ENCODE measurements at places on chromosomes 6 and 20.

- no peak for DNase-seq
Measured at GRCh38 chr6:112027942-112028674, 25.8 kb upstream of the CCN6 start.

- peak; percentile 27 for DNase-seq
Measured at GRCh38 chr6:81766482-81767069, 14.1 kb upstream of the TENT5A start.

- no peak for DNase-seq
Measured at GRCh38 chr6:133207754-133208153, 33.4 kb upstream of the EYA4 start.

GRCh38 chr6:140731741-140732140, 1357.3 kb upstream of the CITED2 start:
- no peak for DNase-seq

- no peak for DNase-seq
Measured at GRCh38 chr6:106961801-106962200, 12.7 kb downstream of the CD24 start.

DNA sequence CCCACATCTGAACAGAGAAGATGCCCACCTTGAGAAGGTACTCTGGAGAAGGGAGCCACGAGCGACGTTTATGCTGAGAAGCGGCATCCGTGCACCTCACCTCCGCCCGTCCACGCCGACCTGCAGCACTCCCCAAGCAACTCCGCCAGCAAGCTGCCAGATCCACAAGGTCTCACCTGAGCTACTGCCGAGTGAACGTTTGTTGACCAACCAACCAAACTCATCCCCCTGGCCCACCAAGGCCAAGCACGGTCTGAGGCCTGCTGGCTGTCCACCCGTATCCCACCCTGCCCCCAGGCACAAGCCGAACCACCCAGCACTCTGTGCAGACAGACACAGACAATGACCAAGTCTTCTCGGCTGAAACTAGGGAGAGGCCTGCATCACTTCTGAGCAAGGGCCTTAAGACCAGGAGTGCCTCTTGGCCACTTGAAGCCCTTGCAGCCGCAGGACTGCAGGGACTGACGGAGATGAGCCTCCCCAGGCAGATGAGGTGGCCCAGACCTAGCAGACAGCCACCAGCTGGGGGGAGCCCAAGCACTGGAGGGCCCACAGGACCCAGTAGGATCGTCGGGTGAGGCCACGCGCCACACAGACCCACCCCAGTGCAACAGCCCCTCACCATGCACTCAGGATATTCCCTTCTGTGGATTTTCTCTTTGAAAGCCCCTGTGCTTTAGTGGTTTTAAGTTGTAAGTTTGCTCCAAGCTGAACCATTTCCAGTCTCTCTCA, 12.1 kb downstream of the TAF4 start:
- DNase-seq: no peak

GRCh38 chr6:145336119-145336518, 399.2 kb downstream of the EPM2A start:
- no peak for DNase-seq

DNA sequence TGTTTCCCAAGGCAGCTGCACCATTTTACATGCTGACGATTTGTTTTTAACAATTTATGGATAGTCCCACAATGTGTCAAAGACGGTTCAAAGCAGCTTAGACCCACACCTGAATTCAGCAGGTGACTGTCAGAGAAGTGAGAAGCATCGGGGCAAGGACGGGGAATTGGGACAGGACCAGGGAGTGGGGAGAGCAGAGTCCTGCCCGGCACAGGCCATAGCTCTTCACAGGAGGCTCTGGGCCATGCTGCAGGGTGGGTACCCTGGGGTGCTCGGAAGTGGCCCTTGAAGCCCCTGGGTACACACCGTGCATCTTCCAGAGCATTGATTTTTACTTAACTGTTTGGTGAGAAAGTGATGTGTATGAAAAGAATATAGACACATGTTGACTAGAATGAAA, 33.2 kb upstream of the PHACTR3 start:
- DNase-seq: no peak

DNA sequence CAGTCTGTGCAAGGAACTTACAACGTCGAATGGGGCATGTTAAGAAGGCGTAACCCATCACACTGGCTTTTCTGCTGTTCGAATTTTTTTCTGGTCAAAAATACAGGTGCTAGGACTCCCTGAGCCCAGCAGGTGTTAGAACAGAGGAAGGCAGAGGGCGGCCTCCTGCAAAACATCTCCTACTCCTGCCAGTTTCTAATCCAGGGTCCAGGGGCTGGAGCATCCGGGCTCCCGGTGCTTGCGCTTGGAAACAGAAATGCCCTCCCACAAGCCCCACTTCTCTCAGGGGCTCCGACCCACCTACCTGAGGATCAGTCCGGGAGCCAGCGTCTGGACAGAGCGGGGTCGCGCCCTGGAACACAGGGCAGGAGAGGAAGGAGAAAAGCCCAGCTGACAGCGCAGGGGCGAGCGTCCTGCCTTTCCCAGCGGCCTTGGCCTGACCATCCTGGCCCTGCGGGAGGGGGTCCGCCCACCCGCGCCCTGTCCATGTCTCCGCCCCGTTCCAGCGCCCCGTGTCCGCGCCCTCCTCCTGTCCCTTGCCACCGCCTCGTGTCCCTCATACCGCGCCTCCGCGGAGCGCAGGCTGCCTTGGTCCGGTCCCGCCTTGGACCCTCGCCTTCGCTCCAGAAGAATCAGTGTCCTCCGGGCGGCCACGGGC, 14.8 kb upstream of the LPA start:
- DNase-seq: no peak

DNA sequence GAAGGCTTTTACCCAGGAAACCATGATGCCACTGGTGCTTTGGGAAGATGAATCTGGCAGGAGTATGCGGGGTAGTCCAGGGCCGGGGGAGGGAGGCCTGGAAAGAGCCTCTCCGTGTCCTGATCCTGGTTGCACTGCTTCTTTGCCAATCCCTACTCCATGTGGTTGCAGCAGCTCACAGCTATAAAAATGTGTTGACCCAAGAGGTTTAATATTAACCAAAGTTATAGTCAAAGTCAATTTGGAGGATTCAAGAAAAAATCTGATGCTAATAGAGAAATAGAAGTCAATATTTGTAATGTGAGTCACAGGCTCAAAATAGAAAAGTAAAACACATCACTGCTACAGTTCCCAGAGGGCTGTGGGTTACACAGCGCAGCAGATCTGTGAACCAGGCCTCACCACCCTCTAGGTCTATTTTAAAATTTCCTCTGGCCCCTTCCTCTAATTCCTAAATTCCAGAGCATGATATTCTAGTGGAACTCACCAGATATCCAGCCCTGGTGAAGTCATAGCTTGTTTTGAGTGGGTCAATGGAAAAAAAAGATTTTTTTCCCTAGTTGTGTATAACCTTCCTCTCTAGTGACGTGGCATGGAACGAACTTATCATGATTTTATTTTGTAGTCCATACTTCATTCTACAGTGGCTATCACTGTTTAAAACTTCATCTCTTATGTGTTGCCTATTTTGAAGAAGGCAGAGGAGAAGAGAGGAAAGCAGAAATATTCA, 63.2 kb upstream of the BMP2 start:
- no peak for DNase-seq

- no peak for DNase-seq
Measured at GRCh38 chr6:168404560-168404959, 36.4 kb upstream of the SMOC2 start.

GRCh38 chr20:3606021-3606420, 57.2 kb downstream of the GFRA4 start:
- DNase-seq: no peak

DNA sequence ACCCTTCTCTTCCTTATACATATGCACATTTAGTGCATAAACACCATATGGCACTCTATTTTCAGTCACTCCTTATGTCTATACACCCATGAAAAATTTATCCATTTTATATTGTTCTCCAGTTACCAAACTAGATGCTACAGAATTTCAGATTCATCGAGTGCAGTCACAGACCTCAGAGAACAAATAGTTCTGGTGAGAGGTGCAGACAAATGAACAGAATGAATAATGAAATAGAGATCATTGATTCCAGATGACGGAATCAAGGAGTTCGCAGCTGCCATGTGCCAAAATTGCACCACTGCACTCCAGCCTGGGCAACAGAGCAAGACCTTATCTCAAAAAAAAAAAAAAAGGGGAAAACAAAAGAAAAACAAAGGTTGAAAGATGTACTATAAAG, 214.8 kb upstream of the CEP162 start:
- no peak for DNase-seq

- DNase-seq: no peak
Measured at GRCh38 chr6:167679122-167679736, 147.5 kb upstream of the AFDN start.

DNA sequence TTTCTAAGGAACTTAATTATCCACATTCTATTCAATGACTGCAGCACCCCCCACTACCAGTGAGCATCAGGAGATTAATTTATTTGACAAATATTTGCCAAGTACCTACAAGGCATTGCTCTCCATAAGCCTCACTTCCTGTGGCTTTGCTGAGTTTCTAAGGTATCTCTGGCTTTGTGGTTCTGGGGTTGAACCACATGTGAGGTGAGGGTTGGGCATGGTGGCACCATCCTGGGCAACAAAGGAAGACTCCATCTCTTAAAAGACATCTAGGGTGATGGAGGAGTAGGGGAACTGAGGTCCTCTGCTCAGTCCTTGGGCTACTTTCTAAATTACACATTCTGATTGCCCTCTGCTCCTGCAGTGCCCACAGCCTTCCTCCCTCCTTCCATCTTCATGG, 25.5 kb upstream of the WFDC2 start:
- DNase-seq: no peak

GRCh38 chr6:20197251-20197650, 15.0 kb downstream of the MBOAT1 start:
- DNase-seq: no peak

- no peak for DNase-seq
Measured at GRCh38 chr6:135505222-135505621, 7.7 kb upstream of the AHI1 start.

DNA sequence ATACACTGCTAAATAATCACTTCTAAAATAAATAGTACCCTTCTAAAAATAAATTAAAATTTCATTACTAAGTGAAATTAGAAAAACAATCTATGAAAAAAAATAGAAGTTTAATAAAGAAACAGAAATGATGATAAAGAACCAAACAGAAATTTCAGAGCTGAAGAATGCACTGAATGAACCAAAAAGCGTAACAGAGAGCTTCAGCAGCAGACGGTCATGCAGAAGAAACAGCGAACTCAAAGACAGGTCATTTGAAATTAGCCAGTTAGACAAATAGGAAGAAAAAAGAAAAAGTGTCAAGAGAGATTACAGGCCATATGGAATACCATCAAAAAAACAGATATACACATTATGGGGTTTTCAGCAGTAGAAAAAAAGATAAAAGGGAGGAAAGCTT, 706.7 kb downstream of the TBC1D32 start:
- no peak for DNase-seq

DNA sequence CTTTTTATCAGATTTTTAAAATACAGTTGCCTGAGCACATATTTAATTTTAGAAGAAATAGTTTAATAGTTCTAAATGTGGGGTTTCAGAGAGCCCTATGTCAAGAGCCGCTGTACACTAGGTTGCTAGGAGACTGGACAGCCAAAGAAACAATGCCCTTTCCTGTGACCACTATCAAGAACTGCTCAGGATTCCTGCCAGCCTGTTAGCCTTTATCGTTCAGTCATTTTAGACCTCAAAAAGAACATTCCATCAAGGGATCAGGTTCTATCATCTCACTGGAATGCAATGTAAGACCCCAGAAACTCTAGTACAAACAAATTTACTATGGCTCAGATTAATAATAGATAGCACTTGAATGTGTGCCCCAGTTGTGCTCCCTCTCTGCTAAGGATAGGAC, 181.2 kb upstream of the CCN2 start:
- DNase-seq: no peak

DNA sequence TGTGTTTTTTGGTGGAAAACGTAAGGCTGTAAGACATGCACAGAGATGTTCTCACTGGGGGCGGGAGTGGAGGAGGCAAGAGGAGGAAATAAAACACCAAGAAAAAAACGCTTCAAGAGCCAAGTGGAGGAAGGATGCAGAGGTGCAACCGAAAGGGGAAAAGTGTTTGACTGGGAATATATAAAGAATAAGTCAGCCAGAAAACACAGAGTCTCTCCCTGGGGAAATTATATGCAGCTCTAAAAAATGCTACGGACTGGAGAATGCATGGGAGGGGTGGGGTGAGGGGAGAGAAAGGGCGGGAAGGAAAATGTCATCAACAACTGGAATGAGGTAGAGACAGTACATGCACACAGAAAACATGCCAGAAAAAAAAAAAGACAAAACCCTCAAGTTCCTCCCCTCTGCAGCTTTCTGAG, 133.5 kb downstream of the SCML4 start:
- no peak for DNase-seq

- DNase-seq: no peak
Measured at GRCh38 chr20:41632896-41633295, 14.7 kb upstream of the CHD6 start.

DNA sequence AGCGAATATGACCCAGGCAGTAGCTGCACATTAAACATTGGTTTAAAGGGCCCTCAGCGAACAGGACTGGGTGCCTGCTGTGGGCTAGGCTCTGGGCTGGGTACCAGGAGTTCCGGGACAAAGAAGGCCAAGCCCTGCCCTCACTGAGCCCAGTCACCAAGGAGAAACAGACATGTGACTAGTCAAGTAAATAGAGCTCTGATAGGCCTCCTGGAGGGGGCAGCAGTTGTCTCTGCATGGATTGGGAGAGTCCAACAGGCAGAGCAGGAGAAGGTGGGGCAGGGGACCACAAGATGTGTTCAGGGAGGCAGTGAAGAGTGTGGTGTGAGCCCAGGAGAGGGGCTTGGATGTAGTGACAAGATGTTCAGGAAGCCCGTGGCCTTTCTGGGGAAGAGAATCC, 3.1 kb downstream of the HM13 start:
- DNase-seq: no peak

GRCh38 chr20:24418731-24419130, 50.7 kb upstream of the SYNDIG1 start:
- no peak for DNase-seq

DNA sequence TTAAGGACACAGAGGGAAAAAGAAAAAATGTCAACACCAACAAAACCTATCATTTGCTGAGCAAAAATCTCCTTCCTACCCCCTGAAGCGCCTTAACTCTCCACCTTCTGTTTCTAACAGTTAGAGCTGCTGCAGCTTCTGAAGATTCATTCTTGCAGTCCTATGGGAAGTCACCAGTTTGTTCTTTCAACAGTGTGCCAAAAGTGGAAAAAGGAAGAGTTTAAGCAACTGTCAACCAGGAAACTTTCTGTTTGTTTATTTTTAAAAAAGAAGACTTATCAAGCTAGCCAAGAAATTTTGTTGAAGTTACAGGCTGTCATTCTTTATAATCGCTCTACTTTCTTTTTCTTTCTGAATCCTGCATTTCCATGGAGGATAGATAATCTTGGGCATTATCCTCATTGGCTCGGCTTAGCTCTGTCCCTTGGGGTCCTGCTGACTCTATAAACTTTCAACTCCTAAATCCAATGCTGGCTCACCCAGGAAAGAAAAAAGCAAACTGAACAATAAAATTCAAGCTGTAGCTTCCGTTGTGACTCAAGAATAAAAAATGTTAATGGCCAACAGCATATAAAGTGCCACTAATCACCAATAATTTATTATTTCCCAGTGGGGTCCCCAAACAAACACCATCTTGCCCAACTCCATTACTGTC, 172.8 kb upstream of the CITED2 start:
- DNase-seq: no peak

- DNase-seq: no peak
Measured at GRCh38 chr6:151349651-151350270, 41.6 kb downstream of the ZBTB2 start.

- DNase-seq: no peak
Measured at GRCh38 chr6:7526755-7527154, 14.7 kb upstream of the DSP start.
